Activated naive CD8-positive, alpha-beta T cell treated with anti-CD3 and anti-CD28 coated beads for 36 hours (primary cell): ENCODE measurements at places on chromosomes 5 and 9.

DNA sequence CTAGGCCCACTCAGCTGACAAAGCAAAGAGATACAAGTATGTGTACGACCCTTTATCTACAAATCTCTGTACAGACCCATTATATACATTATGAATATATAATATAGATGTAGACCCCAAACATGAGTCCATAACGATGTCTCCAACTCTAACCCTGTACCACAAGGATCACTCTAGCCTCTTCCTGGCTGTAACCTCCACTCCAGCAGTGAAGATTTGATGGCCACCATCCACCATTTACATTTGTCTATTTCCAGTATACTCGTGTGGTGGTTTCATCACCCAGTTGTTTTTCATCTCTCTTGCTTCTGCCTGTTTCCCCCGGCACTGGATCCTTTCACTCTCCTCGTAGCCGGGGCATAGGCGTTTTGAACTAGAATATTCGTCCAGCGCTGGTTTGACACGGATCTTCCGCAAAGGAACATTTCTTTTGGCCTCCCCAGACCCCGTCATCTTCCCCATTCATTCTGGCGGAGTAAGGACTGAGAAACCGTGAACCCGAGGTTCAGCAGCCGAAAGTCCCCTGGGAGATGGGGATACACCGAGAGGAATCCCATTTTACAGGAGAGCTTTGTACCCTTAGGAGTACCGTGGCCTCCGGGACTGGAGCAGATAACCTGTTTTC lies 828 bp upstream of the TRIO start:
- no peak for DNase-seq

DNA sequence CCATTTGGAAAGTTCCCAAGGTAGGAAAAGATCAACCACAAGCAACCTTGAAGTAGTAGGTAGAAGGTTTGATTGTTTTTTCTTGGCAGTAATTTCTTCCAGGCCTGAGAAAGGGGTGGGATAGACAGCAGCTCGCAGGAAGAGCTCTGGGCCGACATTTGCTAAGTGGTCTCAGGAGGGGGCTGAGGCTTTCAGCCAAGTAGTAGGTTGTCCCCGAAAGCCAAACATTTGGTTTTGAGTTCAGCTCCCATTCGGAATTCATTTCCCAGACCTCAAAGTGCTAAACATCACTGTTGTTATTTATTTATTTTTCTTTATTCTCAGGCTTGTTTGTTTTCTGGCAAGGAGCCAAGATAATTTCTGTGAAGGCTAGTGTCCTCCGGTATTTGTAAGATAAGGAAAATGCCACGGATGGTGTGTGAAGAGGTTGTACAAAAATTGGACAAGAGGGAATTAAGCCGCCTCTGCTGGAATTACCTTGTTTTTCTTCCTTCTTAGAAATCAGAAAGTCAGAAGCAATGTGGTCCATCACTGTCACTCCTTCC lies 112.1 kb downstream of the KIF4B start:
- no peak for DNase-seq

GRCh38 chr5:100757618-100758017 lies 145.5 kb downstream of the ST8SIA4 start:
- no peak for DNase-seq

DNA sequence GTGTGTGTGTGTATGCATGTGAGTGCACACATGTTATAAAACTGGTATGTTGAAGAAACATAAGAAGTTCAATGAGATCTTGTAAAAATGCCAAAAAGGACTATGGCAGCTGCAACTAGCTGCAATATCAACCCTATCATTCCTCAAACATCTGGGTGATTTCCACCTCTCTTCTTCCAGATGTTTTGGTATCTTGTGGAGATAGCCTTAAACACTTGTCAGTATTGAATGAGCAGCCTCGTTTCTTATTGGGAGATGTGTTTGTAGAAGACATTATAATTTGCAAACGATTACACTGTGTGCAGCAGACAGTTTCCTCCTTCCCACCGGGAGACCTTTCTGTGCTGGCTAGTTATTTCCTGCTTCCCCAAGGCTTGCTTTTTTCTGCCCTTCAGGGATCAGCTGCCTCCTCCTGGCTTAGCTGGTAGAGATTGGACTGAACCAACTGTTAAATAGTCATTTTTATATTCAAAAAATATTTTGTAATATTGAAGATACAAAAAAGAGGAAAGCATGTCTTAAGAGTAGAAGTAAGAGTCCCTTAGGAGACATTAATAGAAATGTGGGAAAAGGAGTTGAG lies 168.4 kb upstream of the MPDZ start:
- no peak for DNase-seq

GRCh38 chr5:171496456-171496855 lies 77.0 kb downstream of the FGF18 start:
- DNase-seq: no peak

DNA sequence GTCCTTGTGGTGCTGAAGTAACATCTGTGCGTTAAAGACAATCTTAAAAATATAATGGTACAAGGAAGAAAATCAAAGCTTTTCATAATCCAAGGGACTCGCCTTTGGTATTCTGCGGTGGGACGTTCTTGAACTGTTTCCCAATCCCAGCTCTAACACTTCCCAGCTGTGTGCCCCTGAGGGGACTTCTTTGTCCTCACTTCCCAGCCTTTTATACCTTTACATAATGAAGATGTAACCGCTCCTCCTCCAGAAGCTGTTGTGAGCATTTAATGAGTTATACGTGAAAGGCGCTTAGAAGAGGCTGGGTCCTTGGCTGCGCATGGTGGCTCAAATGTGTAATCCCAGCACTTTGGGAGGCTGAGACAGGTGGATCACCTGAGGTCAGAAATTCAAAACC lies 16.9 kb downstream of the STK10 start:
- DNase-seq: no peak

- no peak for DNase-seq
These were observed 558.5 kb downstream of the DMRTA1 start for GRCh38 chr9:23005156-23005555.

GRCh38 chr9:115525111-115526058 lies 407.4 kb upstream of the TNC start:
- no peak for DNase-seq

GRCh38 chr9:4836676-4837075 lies 43.9 kb downstream of the RCL1 start:
- no peak for DNase-seq
